CD4-positive, alpha-beta T cell treated with Interleukin-6 at 100 ng/mL for 8 hours (primary cell): ENCODE measurements at places on chromosomes 11 and 22.

GRCh38 chr22:36423461-36424404 lies 36.0 kb upstream of the MYH9 start:
- DNase-seq, result no peak

- DNase-seq, result no peak
Measured at GRCh38 chr11:66224226-66224855, 44.1 kb upstream of the RAB1B start.

DNA sequence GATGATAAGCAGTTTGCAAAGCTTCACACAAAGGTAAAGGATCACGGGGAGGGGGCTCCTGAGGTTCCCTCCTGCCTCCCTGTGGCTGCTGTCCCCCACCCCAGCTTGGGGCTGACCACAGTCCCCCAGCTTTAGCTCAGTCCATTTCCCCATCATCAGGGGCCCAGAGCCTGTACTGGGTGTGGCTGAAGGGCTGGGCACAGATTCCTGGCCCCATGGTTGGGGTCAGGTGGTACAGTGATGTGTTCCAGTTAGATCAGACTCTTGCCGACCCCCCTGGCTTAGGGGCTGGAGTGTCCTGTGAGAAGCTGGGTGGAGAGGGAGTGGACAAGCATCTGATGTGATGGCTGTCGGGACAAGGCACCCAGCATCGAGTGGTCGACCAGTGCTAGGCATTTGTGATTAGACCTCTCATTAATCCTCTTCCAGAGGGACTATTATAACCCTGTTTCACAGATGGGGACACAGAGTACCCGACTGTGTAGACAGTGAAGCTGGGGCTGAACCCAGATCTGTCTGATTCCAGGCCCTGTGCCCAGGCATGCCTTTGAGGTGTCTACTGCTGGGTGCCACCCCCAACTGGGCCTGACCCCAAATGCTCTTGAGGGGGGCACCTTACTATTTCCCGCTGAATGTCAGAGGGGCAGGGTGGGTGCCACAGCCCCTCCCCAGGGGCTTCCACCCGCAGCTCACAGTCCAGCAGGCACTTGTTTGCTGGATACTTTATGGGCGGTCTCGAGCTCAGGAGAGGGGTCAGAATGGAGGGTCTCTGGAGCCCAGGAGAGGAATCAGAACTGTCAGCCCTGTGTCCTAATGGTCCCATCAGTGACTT lies 4.3 kb downstream of the SHANK3 start:
- no peak for DNase-seq

DNA sequence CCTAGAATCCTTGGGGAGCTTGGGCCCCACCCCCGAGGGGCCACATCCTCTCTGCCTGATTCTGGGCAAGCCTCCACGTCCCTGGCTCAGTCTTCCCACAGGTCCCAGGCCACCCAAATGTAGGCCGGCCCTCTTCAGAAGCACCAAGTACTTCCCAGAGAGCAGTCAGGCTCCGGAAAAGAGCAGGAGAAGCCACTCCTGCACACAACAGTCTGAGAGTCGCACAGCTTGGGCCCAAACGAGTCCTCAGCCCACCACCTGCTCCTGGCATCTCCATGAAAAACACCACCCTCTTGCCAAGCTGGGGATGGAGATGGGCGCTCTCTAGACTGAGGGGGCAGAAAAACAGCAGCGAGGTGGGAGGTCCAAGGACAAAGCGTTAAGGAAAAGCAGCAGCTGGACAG lies 15.4 kb downstream of the EHD1 start:
- DNase-seq, result no peak

DNA sequence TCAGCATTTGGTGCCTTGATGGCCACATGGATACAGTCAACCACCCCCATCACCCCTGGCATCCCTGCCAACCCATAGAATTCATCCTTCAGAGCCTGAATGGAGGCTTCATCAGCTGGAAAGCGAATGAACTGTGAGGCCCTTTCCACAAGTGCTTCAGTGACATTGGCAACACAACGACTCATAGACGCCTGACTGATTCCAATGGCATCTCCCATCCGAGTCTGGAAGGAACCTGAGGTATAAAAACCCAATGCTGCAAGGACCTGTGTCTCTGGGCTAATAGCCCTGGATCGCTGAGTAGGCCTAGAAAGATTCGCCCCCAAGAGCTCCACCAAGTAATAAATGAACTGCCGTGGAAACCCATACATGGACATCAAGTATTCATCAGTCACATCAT lies 1.3 kb downstream of the HARBI1 start:
- no peak for DNase-seq

- DNase-seq, result no peak
Measured at GRCh38 chr11:47233051-47233450, 15.6 kb downstream of the ACP2 start.

GRCh38 chr11:41775296-41775695 lies 315.8 kb upstream of the LRRC4C start:
- DNase-seq, result no peak

DNA sequence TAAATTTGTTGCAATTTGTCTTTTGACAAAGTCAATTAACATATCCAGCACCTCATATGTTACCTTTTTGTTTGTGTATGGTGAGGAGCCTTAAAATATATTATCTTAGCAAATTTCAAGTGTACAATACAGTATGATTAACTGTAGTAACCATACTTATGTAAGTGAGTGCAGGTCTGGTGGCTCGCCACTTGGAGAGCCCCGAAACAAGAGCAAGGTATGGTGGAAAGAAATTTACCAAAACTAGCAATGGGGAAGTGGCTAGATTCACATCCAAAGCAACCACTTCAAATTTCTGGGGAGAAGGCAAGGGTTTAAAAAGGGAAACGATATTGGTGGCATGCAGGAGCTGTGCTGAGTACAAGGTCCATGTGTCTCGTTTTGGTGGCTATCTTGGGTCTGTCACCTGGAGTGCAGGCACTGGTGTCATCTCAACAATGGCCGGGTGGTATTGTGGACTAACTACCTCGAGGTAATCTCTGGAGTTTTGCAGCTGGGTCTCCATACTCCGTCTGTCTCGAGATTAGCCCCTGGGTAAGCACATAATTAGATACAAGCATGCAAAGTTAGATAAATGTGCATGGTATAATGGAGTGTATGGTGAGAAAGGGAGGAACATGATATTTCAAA lies 8.2 kb upstream of the FNBP4 start:
- no peak for DNase-seq

DNA sequence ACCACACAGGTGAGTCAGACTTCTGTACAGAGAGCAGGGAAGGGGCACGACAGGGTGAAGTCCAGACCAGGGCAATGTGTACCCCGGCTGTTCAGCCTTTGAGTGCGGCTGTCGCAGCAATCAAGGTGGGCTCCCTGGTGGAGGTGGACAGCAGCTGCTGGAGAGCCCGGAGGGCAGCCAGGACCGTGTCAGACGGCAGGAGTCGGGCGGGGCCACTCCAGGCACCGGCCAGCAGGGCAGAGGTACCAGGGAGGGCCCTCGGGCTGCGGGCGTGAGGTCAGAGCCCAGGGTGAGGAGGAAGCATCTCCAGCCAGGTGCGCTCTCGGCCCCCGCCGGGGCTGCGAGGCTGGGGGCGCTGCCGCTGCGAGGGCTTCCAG lies 802 bp upstream of the PIM3 start:
- DNase-seq, result no peak
